ENCODE measurements at places on chromosomes 11 and 22.

DNA sequence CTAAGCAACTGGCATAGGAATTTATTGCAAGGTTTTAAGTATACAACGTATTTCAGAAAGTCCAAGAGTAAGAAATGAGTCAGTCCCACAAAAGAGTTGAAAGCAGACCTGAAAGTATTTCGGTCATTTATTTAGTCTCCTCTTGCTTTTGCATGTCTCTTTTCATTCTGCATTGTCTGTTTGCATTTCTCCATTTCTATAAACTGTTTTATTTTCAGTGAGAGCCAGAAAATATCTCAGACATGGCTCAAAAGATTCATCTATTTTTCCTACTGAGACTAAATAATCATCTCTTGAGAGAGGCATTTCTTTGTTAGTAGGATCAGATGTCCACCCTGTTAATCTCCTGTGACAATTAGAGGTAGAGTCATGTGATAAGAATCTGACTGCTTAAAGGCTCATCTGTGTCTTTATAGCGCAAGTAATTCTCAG lies 219.1 kb upstream of the CCDC179 start:
- DNase-seq = no peak

GRCh38 chr11:47078751-47079521 lies 97.7 kb downstream of the ARFGAP2 start:
- no peak for DNase-seq

DNA sequence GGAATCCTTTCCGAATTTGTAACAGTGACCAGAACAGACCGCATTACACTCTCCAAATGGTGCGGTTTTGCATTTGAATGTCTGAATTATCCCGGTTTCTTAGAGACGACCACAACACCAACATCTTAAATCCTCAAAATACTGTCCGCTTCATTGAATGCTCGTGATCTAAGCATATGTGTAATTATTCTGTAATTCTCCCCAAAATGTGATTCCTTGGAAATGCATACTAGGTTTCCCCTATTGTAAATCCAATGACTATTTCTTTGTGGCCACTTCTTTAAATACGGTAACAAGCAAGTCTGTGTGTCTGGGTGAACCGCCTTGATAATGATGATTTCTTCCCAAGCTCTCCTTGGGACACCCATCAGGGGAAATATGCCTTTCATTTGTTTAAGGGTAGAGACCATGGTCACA lies 87.3 kb upstream of the DBX1 start:
- DNase-seq = no peak

GRCh38 chr11:130882138-130882551 lies 34.1 kb downstream of the SNX19 start:
- no peak for DNase-seq

DNA sequence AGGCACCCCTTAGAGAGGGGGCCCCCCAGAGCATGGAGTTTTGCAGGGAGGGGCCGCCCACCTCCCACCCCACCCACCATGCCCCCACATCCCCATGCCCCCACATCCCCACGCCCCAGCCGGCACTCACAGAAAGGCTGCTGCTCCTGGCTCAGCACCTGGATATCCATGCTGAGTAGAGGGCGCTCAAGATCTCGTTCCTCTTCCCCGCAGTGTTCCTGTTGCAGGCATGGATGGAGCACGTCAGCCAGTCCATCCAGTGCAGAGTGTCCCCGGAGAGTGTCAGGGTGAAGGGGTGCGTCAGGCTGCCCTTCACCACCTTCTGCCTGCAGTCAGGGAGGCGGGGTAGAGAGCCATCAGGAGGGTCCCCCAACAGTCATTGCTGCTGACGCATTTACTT lies 156.2 kb downstream of the CRYBB2 start:
- DNase-seq = no peak

- no peak for DNase-seq
Measured at GRCh38 chr22:26479043-26479791, 4.4 kb downstream of the HPS4 start.

DNA sequence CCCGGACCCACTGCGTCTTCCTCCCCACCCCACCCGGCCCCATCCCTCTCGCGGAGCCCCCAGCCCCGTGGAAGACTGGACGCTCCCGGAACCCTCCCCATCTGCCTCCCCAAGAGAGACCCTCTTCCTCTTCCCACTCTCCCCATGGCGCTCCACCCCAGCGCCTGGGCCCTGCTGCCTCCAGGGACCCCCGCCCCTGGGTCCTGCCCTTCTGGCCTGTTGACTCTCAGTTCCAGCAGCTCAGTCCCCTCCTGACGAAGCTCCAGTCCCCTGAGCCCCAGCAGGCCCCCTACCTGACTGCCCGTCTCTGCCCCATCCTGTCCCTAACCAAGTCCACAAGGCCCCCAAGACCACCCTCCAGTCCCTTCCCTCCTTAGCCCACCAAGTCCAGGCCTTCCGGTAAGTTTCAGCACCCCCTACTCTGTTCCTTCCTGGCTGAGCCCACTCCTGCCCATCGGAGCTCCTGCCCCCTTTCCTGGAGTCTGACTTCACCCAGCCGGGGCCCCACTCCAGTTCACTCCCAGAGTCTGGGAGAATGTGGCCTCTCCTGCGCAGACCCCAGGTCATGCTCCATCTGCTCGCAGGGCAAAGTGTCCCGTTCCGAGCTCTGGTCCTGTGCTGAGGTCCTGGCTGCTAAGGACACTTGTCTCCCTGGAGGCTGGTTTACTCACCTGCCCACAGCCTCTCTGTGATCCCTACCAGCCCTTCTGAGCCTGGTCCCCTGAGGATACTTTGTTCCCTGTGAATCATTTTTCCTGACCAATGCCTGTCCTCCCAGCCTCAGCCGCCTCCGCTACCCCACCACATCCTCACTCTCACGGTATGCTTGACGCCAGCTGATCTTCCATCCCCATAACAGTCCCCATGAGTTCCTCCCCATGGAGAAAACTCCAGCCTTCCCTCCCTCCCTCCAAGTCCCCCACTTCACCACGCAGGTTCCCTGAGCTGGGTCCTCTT lies 722 bp downstream of the IFITM10 start:
- DNase-seq = no peak

DNA sequence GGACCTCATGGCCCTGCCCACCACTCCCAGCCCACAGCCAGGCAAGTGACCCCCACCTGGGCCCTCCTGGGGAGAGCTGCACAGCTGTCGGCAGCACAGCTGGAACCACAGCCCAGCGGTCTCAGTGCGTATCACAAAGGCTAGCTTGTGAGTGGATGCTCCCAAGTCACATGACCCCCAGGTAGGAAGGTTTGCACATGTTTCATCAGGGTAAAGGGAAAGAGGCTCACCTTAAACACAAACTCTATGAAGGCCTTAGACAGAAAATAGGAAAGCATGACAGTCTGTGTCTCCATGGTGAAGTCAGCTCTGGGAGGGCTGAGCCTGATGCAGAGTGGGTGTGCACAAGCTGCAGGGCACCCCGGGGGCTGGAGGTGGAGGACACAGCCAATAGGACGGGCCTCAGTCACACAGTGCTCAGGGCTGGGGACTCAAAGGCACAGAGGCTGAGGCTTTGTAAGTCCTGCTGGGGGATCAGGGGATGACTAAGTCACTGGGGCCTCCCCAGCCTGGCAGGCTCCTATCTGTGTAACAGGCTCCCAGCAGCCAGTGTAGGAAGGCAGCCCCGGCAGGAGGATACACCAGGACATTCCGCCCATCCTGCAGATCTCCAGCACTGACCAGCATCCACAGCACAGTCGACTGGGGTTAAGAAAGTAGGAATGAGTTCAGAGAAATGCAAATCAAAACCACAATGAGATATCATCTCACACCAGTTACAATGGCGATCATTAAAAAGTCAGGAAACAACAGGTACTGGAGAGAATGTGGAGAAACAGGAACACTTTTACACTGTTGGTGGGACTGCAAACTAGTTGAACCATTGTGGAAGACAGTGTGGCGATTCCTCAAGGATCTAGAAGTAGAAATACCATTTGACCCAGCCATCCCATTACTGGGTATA lies 22.0 kb downstream of the CELSR1 start:
- no peak for DNase-seq

DNA sequence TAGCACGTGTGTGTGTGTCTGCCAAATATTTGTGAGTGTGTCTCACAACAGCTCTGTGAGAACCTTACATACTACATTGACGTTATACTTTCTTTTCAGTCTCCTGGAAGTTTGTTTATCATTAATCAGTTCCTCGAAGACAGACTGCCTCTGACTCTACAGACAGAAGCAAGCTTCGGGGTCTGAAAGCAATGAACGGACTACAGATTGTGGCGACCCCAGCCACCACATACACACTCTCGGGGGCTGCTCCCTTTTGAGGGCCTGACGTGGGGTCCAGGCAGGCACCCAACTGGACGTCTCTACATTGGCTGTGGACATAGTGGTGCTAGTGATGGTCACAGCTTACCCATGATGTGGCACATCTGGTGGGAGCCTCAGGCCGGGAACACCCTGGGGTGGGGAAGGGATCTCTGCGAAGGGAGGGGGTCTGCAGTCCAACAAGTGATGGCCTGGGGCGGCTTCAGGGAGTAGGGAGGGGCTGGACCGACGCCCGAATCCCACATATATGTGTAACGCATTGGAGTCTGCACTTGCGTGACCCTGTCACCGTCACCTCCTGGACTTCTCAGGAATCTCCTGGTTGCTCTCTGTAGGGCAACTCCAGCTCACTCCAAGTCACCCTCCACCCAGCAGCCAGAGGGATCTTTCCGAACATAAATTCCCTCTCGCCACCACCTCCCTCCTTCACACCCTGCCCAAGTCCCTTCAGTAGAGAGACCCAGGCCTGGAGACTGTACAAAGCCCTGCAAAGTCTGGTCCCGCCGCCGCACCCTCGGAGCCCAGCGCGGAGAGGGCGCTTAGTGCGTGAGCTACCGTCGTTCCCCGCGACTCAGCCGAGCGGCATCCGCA lies 30.4 kb upstream of the TRIM29 start:
- DNase-seq = no peak

All from NCI-H748 treated with DMSO at 0.1 percent for 48 hours (cell line).